Daoy (cell line): ENCODE measurements at places on chromosomes 16 and 17. TPM values are rescaled to one million over a fixed set of nuclear protein-coding genes. Genes with fewer than 3 reads are reported as not detected.

- DNase-seq, result no peak
Measured at GRCh38 chr17:15263680-15264079, 1.4 kb downstream of the PMP22 start.

MLLT6 gene
- 12.4 and 12.9 TPM in 2 replicates for total RNA-seq

DNA sequence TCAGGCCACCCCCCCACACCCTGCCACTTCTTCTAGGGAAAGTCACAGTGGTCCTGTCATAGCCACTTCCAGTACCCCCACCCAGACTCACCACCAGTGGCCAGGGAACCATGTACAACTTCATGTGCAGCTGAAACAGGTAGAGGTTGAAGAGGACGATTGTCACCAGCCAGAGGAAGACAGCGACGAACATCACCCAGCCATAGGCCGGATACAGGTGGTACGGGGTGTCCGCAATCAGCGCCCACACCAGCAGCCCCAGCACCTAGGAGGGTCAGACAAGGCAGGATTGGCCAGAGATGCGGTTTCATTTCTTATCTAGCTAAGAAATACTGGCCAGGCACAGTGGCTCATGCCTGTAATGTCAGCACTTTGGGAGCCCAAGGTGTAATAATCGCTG lies 16.7 kb downstream of the ARL2BP start:
- no peak for DNase-seq

MMP28 gene
- total RNA-seq, result 0.40 TPM in 1 of 2 replicates, not detected in the other

DNA sequence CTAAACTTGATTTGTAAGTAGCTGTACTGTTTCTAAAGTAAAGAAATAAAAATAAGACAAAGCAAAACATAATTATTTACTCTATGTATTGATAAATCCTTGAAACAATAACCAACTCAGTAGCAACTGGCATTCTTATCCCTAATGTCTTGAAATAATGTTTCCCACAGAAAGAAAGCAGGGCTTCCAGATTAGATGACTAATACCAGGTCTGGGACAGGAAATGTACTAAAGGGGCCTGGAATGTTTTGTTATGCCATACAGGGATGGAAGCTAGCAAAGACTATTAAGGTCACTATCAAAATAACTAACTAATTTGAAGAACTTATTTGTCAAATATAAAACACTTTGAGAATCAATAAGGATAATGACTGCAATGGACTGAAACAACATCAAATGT lies 82.1 kb downstream of the CFDP1 start:
- peak; percentile 60 for DNase-seq

GRCh38 chr16:21986692-21987246 lies 14.1 kb downstream of the PDZD9 start:
- no peak for DNase-seq

DNA sequence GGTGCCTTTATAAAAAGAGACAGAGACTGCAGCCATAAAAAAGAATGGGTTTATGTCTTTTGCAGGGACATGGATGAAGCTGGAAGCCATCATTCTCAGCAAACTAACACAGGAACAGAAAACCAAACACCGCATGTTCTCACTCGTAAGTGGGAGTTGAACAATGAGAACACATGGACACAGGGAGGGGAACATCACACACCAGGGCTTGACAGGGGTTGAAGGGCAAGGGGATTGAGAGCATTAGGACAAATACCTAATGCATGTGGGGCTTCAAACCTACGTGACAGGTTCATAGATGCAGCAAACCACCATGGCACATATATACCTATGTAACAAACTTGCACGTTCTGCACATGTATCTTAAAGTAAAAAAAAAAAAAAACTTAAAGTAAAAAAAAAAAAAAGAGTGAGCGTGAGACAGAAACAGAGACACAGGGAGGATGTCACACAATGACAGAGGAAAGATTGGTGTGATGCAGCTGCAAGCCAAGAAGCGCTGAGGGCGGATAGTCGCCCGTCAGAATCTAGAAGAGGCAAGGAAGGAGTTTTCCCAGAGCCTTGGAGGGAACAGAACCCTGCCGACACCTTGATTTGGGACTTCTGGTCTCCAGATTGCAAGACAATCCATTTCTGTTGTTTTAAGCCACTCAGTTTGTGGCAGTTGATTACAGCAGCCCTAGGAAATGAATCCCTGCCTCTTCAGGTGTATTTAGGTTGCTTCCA lies 27.4 kb upstream of the TNS4 start:
- DNase-seq, result no peak

GRCh38 chr17:21098934-21099689 lies 27.7 kb upstream of the DHRS7B start:
- DNase-seq, result peak; percentile 92

DNA sequence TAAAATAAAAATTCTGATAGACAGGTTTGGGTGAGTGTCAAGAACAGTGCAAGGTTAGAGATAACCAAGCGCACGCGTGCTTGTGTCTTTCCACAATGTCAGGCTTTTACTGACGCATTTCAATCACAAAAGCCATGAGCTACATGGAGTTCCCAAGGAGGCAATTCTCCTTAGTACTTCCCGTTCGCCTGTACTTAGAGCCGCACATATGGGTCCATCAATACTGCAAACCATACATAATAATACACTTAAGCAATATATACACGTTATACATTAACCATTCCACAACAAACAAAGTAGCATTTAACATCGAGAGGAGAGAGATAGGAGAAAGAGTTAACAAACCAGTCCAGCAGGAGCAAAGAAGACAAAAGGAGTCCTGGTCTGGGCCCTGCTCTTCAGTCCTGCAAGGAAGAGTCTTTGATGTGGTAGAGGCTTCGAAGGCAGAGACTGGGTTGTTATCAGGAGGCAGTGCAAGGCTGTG lies 11.9 kb upstream of the GPRC5C start:
- DNase-seq, result no peak

KRT27 gene
- total RNA-seq, result not detected in 2 replicates

CDH13 gene
- total RNA-seq, result 32.9 and 36.5 TPM in 2 replicates

DNA sequence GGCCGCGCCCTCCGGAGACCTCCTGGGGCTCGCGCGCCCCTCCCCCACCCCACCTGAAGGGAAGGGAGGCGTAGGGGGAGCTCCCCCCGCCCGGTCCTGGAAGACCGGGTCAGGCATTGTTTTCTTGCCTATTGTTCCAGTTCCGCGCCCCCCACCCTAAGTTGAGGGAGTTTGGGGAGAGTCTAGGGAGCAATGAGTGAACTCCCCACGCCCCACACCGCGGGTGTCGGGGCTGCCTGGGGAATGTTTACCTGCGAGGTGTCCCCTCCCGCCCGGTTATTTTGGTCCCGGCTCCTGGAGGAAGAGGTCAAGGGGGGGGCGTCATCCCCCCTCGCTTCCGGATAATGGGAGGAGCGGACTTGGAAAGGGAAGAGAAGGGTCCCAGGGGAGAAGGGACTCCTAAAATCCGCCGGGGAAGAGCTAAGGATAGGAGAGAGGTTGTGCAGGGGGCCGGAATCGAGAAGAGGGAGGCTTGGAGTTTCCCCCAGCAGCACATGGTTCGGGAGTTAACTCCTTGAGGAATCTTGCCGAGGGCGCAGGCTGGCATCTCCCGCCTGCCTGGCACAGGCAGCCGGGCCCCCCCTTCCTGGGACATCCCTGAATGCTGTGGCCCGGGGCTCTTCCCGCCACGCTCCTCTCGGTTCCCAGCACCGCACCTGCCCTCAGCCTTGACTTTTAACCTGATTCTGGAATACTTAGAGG lies 881 bp downstream of the MLLT6 start:
- peak; percentile 34 for DNase-seq

DNA sequence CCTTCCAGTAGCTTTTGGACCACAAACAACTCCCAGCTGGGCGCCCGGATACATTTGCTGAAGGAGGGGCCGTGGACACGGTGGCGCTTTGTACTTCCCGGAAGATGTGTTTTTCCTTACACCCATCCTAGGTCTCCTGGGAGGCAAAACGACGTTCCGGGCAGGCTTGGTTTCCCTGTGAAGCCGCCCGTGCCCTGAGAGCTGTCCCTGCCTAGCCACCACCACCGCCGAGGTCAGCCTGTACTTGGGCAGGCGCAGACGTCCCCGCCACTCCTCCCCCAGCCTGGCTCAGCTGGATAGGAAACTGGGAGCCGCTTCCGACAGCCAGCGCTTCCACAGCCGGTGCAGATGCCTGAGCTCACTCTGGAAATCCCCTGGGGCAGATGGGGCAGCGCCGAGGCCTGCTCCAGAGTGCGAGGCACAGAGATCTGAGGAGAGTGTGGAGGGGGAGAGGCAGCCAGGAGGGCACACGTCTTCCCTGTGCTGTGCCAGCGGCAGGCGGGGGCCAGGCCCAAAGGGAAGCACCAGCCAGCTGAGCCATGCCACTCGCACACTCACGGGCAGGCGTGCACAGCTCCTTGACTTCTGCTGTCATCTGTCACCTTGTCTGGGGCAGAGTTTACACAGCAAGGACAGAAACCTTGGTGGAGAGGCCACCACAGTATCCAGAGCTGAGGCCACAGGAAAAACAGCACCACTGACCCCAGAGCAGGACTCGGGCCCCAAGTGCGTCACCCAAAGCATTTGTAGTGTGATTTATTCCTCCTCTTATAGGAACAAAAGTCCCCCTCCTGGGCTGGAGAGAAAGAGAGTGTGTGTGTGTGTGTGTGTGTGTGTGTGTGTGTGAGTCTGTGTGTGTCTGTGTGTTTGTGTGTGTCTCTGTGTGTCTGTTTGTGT lies 3.0 kb downstream of the RHBDF2 start:
- peak; percentile 96 for DNase-seq

MYO19 gene
- 50.5 and 52.6 TPM in 2 replicates for total RNA-seq

CPNE7 gene
- total RNA-seq, result 2.6 and 3.4 TPM in 2 replicates

CHST5 gene
- 0.30 TPM in 1 of 2 replicates, not detected in the other for total RNA-seq

NTHL1 gene
- 29.3 and 39.4 TPM in 2 replicates for total RNA-seq

DNA sequence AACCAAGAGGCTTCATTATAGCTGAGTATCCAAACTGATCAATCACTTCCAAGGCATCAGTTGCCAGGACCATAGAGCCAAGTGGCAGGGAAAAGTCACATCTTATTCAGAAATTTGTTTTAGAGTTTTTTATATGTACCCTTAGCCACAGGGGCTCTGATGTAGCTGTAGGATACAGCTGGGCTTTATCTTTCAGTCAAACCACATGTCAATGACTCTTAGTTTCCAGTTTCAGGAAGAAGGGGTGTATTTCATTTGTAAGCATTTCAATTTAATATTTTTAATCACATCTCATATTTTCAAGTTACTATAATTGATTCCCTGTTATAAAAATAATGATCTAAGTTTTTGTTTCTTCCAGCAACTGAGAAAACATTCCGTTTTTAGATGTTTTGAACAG lies 2.9 kb upstream of the FLCN start:
- DNase-seq, result no peak

CHD9NB gene
- total RNA-seq, result 0.17 TPM in 1 of 2 replicates, not detected in the other

RAB11FIP4 gene
- 4.4 and 5.5 TPM in 2 replicates for total RNA-seq

OR1A1 gene
- total RNA-seq, result not detected in 2 replicates

DNA sequence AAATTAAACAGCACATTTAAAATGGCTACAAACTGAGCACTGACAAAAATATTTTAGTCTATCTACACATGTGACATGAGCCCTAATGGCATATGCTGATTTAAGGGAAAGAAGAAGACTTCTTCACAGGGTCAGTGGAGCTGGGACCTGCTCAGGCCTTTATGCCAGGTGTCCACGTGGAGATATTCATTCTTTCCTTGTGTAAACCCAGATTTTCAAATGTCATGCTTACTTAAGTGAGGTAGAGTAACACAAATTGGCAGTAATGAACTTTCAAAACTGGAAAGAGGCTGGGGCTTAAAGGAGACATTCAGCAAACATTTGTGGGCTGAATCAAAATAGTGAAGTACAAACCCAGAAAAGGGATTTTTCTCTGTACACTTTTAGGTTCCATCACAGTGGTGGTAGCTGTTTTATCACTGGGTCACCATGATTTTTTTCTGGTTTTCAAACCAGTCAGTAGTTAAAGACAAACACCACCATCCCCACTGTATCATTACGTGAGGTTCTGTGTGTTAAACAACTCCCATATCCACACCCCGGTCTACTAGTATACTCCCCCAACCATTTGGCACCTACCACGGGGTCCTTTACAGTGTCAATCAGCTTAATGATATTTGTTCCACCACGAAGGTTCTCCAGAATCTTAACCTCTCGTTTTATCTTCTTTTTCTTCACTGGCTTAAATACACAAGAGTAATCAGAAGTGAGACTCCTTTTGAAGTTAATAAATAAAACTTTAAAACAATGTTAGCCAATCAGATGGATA lies 11.5 kb downstream of the CSNK2A2 start:
- DNase-seq, result no peak

FADS6 gene
- total RNA-seq, result not detected in 2 replicates

SMIM5 gene
- not detected in 2 replicates for total RNA-seq

- DNase-seq, result peak; percentile 43
Measured at GRCh38 chr17:63930951-63931575, 1.1 kb downstream of the CD79B start.

- DNase-seq, result no peak
Measured at GRCh38 chr16:29231244-29231643, 175.3 kb downstream of the NPIPB11 start.
